ENCODE measurements at places on chromosomes 4 and X.

- DNase-seq: no peak
These were observed 64.0 kb upstream of the FGF13 start for GRCh38 chrX:138775517-138775916.

GRCh38 chrX:141180851-141181250 is 3.9 kb upstream of the LDOC1 start:
- DNase-seq: no peak

- no peak for DNase-seq
These were observed at the start of gene PLS3 for GRCh38 chrX:115560978-115561604. TSS of gene PLS3 (plus strand) at chrX:115561174. CDS start at chrX:115610251, 49,077 bp downstream.

DNA sequence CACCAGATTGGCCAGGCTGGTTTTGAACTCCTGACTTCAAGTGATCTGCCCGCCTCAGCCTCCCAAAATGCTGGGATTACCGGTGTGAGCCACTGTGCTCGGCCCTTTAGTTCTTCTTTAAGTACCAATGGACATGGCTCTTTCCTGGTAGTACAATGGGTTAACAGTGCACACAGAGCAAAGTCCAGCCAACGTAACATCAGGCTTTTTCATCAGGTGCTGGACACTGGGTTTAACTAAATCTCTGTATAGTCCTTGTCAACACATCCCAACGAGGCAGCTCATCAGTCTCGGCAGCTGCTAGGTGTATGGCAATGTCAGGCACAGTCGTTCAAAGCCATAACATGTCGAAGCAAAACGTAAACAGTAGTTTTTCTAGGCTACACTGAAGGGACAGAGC is 93.8 kb downstream of the HDAC8 start:
- DNase-seq: no peak

- no peak for DNase-seq
These were observed 26.4 kb downstream of the NOP14 start for GRCh38 chr4:2936773-2937145.

DNA sequence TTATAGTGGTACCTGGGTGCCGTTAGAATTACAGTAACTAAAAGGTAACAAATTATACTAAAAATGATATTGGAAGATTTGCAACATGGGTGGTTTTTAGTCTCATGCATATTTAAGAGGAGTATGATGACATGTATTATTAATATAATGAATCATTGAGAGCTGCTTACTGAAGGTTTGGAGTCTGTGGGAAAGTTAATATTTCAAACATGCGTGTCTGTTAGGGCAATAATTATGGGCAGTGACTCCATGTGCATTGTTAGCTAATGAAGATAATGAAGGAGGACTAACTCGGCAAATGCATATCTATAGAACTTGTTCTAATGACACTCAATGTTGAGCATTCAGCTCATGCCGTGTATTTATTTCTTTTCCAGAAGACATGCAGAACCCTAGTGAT is 47.1 kb downstream of the MTHFD2L start:
- DNase-seq: no peak

All from NK-92 treated with Interleukin-12 subunit alpha and Interleukin-12 subunit beta, amount 100 ng/mL, for 24 hours (cell line).